ENCODE measurements at places on chromosomes 2 and 18.

- DNase-seq = peak; percentile 84
These were observed at the start of gene GULP1 for GRCh38 chr2:188291617-188292347. Gene GULP1, plus strand, starts transcription at chr2:188291874. Its CDS starts 185,829 bp downstream, at chr2:188477703.

DNA sequence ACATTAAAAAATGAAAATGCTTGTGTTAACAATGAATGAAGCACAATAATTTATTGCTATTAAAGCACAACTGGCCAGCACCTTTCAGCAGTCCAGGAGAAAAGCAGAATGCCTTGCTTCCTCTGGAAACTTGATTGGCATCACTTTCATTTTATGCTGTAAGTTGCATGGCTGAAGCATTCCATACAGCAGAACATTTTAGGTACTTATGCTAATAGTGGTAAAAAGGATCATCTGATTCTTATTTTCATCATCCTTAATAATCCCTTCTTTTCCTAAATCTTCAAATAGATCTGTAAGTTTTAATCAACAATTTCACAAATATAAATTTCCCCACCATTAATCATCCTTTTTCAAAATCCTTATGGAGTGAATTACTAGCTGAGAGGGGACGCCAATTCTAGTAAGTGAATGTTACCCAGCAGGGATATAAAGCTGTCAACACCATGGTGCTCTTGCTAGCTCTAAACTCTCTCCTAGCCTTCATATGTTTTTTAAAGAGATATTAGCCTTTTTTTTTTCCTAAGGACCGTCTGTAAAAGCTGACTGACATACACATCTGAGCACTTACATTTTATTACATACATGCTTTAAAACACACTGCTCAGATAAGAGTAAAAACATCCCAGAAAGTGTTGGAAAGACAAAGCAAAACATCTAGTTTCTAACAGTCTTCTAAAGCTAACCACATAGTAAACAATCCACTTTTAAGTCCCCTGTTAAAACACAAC is 5.3 kb downstream of the SATB2 start:
- DNase-seq = no peak

DNA sequence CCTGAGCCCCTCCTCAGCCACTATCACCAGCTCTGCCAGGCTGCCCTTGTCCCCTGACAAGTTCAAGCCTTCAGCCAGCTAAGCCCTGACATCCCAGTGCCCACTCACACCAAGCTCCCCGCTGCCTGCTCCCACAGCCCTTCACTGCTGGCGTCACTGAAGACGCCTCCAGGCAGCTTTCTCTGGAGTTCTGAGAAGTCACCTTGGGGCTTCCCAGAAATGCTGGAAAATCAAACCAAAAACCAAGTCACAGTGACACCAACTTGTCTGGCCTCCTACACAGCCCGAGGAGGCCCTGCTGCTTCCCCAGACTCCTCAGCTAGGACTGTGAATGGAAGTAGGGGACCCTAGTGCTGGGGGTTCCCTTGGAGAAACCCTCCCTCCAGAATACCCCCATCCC is 2.2 kb upstream of the TNS1 start:
- DNase-seq = no peak

DNA sequence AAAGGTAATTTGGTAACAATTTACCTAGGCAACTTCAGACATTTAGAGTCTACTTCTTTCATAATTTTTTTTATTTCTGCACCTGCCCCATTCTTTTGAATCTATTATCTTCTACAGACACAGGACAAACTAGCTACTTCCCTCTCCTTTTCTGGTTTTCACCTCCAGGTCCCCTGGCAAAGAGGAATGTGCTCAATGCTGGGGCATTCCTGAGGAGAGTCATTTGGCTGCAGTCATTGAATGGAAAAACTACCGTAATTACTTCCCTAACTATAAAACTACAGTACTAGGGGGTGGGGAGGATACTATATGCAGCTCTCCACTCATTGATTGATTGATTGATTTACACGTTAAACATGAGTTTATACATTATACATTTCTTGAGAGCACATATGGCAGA is 11.2 kb upstream of the ARHGAP28 start:
- DNase-seq = no peak

- no peak for DNase-seq
These were observed 21.5 kb upstream of the GNAL start for GRCh38 chr18:11667578-11667977.

DNA sequence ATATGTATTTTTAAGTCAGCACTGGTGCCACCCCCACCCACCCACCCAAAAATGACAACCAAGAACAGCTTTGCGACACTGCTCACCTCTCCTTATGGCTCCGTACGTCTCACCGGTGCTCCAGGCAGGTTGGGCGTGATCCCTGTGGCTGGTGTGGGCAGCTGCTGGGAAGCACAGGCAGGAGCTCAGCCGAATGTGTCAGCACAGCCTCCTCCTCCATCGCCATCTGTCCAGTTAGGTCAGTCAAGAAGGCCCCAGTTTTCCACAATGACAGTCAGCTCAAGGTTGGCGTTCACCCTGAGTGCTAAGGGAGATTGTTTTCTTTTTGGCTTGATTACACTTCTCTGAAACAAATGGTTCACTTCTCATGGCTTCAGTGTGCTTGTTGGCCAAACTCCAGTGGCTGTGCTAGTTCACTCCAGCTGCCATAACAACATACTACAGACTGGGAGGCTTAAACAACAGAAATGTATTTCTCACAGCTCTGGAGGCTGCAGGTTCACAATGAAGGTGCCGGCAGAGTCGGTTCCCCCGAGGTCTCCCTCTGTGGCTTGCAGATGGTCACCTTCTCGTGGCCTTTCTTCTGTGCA is 30.2 kb downstream of the AMER3 start:
- no peak for DNase-seq

- DNase-seq = no peak
These were observed 12.0 kb downstream of the ONECUT2 start for GRCh38 chr18:57447154-57447621.

- no peak for DNase-seq
These were observed 961 bp downstream of the GPR55 start for GRCh38 chr2:230924092-230924469.

DNA sequence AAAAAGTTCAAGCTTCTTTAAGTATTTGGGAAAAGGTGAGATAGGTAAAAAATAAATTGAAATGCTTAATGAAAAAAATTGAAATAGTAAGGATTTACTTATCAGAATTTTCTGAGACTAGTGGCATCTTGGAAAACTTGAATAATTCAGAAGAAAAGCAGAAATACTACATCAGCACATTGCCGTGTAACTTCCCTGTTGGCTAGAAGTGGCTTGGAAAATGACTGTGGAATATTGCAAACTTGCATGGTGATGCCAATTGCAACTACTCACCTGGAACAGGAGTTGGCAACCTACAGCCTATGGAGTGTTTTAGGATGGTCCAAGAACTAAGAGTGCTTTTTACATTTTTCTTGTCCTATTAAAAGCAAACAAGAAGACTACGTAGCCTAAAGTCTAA is 603.5 kb upstream of the VRK2 start:
- no peak for DNase-seq

DNA sequence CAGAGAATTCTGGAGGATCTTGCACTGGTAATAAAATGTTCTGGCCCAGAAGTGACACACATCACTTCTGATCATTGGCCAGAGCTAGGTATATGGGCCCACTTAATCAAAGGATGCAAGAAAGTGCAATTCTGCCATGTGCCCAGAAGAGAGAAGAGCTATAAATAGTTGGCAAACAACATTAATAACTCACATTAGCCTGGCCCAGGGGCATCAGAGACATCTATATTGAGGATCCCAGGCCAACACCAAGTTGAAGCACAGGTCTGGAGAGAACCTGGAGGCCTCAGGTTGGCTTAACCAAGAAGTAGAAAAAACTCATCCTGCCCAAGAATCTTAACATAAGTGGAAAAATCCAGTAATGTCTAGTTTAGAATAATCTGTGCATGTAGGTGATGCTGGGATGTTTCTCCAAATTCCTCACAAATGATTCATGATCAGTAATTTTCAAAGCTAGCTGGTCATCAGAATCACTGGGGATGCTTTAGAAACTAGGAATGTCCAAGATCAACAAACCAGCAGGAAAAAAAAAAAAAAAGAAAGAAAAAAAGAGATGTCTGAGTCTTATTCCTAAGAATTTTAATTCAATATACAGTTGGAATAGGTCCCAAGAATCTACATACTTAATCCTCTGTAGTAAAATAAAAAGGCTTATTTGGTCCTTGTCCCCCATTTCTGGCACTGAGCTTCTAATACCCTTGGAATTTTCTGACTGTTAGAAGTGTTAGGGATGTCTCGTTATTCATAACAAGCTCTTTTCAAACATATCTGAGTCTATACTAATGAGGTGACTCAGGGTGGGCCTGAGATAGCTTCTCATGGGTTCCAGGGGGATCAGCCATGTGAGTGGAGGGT is 35.0 kb upstream of the EVA1A start:
- DNase-seq = no peak

DNA sequence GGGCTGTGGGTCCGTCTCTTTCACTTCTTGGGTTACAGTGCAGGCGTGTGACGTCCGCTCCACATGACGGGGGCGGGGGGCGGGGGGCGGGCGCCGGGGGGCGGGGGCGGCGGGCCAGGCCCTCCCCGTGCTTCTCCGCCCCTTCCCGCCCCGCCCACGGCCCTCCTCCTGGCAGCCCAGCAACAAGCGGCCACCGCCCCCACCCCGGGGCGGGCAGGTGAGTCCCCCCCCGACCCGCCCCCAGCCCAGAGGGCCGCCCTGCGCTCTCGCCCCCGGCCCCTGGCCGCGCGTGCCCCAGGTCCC is 3.6 kb downstream of the ZNF516 start:
- DNase-seq = peak; percentile 82

GRCh38 chr18:48663931-48664847 is 125.4 kb downstream of the CTIF start:
- DNase-seq = peak; percentile 81

DNA sequence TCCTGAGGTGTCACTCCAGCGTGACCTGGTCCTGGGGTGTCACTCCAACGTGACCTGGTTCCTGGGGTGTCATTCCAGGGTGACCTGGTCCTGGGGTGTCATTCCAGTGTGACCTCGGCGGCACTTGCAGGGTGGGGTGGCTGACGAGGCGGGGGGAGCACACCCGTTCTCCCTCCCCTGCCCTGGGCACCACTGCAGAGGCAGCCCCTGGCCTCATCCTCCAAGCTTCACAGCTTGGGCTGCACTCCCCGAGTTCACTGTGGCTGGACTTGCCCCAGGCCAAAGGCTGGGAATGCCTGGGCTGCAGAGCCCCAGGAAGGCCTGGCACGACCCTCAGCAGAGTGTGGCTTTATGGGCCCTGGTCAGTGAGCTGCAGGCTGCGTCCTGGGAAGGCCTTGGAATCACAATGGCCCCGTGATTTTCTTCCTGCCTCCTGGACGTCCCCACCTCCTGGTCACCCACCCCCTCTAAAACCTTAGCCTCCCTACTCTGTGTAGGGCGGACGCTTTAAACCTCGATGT is 88.3 kb downstream of the NFATC1 start:
- peak; percentile 25 for DNase-seq

DNA sequence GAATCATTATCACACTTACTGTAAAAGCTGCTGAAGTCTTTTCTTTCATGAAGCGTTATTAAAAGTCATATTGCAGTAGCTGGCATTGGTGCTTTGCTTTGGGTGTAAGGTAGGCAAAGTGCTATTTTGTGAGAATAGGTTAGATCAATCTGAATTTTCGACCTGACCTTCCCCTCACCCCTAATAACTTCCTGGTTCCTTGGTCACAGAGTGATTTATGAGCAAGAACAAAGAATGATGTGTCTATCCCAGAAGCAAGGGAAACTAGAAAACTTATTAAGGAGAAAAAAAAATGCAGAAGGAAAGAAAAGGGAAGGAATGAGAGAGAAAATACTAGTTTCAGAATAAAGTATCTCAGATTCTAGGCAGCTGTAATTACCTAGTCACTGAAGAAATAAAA is 163.1 kb upstream of the MEIS1 start:
- no peak for DNase-seq

- no peak for DNase-seq
These were observed 87.1 kb downstream of the GPR39 start for GRCh38 chr2:132503701-132504100.

GRCh38 chr2:96821113-96821675 is 5.1 kb downstream of the CNNM3 start:
- DNase-seq = no peak

- no peak for DNase-seq
These were observed 143.0 kb upstream of the MYCN start for GRCh38 chr2:15797231-15797938.

GRCh38 chr2:233865838-233866237 is 2.3 kb downstream of the MSL3B start:
- no peak for DNase-seq

GRCh38 chr2:157173740-157174184 is 83.7 kb upstream of the GALNT5 start:
- DNase-seq = no peak

DNA sequence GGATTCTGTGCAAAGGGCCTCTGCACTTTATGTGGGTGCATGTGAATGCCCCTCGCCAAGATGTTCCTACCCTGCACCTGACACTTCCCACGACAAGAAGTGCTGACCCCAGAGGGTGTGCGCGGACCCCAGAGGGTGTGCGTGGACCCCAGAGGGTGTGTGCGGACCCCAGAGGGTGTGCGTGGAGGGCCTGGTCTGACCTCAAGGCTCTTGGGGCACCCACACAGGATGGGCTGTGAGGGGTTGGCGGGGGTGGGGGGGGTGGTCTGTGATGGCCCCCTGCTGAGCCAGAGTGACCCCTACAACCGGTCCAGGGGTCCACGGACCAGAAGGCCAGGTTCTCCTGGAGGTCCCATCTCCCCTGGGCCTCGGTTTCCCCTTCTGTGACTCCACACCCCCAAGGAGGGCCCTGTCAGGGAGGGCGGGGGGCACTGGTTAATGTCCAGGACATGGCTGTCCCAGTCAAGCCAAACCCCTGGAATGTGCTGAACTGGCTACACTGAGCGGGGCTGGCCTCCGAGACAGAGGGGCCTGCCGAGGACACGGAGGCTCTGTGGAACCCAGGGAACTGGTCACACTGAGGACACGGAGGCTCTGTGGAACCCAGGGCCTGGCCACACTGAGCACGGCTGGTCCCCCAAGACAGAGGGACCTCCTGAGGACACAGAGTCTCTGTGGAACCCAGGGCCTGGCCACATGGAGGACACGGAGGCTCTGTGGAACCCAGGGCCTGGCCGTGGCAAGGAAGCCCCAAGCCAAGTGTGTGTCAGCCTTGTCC is 3.1 kb downstream of the NEU4 start:
- peak; percentile 20 for DNase-seq

DNA sequence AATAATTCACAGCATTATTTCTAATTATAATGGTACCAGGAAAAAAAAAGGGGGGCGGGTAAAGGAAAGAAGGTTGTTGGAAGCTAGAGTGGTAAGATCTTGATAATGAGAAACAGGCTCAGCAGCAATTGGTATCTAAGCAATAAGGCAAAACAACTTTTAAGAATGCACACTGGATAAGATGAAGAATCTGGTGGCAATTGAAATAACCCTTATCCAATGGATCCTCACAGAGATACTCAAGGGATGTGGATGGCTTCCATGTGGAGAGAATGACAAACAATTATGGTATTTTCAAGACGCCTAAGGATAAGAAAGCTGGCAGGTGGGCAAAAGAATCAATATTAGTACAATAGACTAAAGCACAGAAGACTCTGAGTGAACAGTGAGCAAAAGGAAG is 153.6 kb downstream of the UPP2 start:
- no peak for DNase-seq

- DNase-seq = no peak
These were observed 12.4 kb upstream of the RAPGEF4 start for GRCh38 chr2:172723286-172723685.
